GOT3 (cell line): ENCODE measurements at places on chromosomes 12 and 14.

DNA sequence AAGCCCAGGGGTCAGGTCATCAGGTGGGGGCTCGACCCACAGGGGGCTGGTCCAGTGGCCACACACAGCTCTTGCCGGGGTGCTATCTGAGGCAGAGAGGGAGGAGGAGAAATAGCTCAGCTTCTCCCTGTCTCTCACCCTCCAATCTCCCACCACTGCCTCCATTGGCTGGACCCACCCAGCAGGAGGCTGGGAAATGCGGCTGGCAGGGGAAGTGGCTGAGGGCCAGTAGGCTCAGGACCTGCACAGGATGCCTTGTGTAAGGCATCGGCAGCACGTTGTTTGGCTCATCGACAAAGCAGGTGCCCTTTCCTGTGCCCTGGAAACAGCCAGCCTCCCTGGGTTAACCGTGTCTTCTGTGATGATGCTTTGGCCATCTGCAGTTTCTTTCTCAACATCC lies 58.8 kb upstream of the SLC24A4 start:
- DNase-seq = no peak

DNA sequence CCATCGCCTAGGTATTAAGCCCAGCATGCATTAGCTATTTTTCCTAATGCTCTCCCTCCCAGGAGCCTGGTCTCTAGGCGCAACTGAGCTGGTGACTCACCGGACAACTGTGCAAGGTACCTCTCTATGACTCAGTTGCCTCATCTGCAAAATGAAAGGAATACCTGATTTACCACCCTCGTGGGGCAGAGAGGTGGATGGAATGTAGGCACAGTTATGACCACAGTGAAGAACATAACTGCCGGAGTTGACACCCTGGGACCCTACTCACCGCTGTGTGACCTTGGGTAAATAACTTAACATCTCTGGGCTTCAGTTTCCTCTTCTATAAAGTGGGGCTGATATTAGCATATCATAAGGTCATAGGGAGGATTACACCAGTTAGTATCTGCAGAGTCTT lies 22.6 kb downstream of the BCL11B start:
- DNase-seq = no peak

- no peak for DNase-seq
Observed at GRCh38 chr14:77458249-77458950, 507 bp downstream of the AHSA1 start.

- no peak for DNase-seq
Observed at GRCh38 chr12:70449074-70449752, 83.1 kb downstream of the KCNMB4 start.

DNA sequence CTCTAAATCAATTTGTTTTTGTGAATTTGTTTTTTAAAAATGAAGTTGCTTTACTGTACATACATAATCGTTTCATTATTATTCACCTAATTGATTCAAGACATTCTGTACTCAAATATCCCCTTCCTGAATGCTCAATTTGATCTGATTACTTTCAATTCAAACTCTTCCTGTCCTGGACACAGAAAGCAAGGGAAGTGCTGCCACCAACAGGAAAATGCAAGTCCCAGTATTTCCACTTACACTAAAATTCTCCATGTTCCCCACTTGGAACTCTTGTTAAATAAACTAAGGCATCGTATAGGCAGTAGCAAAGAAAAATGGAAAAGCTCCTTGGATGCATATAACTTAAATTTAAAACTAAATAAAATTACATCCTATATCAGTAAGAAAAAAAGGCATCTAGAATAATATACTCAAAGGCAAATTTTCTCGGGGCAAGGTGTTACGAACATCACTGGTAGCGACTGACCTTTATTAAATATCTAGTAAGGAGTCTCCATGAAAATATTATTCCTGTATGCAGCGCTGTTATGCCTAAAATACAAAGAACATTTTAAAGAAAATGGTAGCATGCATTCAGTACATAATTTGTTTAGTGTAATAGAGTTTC lies 72.0 kb upstream of the DBX2 start:
- DNase-seq = no peak

- DNase-seq = no peak
Observed at GRCh38 chr12:113208041-113208934, 13.0 kb upstream of the TPCN1 start.
